ENCODE measurements at places on chromosomes 16 and 17.

DNA sequence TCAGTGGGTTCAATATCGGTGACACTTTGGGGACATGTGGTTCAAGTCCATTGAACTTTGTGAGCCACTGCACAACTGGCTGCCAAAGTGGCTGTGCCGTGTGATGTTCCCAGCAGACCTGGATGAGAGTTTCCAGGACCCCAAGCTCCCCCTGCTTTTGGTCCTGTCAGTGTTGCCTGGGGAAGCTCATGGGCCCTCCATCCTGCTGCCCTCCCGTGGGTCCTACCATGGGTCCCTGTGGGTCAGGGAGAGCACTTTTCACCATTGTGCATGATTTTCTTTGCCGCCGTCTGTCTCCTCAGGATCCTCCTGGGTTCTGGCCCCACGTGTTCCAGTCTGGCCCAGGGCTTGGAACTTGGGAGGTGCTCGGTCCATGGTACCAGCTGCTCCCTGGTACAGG, 38.1 kb downstream of the LGALS9 start:
- DNase-seq: no peak

- DNase-seq: peak; percentile 84
Measured at GRCh38 chr17:61579961-61580360, 11.1 kb downstream of the NACA2 start.

DNA sequence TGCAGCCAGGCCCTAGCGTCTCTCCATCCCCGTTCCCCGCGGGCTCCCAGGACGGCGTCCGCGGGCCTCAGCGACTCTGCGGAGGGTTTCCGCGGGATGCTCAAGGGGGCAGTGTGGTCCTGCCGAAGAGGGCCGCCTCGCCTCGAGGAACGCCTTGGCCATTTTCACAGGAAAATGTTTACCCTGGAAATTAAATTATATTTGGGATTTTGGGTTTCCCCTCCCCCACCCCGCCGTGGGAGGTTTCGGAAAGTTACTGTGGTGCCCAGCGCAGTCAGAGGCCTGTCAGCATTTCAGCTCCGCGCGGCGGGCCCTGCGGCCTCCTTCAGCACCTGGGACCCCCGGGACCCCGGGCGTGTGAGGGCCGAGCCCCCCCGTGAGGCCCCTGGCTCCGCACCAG, 94.5 kb downstream of the PCTP start:
- peak; percentile 21 for DNase-seq

- no peak for DNase-seq
Measured at GRCh38 chr17:43444223-43445008, 39.4 kb upstream of the DHX8 start.

- DNase-seq: peak; percentile 65
Measured at GRCh38 chr16:15976929-15977637, 27.7 kb downstream of the ABCC1 start.

DNA sequence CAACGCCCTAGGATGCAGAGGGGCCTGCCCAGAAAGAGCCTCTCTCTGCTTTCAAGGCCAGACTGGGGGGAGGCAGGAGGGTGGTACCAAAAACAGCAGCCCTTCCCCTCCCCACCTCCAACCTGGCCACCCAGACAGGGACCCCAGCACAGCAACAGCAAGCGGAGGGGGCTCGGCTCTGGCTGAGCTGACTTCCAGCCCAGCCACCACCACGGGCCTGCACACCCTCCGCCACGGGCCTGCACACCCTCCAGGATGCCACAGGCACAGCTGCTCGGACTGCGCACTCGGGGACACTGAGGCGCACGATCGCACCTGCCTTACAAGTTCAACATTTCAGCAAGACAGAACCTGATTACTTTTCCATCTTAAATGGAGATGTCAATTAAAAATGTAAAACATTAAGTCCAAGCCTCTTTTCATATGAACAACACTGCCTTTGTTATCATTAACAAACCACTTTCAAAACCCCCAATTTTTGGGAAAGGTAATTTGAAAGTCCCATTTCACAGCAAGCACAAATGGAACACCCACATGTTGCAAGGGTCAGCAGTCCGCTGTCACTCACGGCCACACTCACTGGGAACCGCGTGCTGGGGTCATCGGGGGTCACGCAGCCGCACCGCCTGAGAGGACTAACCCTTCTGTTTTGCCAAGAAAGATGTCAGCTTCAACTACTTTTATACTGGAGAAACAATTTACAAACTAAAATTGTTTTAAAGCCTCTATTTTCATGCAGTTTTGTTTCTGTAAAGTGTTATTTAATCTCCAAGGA, 76.4 kb downstream of the ANKRD11 start:
- no peak for DNase-seq

- no peak for DNase-seq
Measured at GRCh38 chr17:80679816-80680215, 135.2 kb downstream of the RPTOR start.

GRCh38 chr17:494601-495265, 142.1 kb upstream of the RPH3AL start:
- DNase-seq: no peak

DNA sequence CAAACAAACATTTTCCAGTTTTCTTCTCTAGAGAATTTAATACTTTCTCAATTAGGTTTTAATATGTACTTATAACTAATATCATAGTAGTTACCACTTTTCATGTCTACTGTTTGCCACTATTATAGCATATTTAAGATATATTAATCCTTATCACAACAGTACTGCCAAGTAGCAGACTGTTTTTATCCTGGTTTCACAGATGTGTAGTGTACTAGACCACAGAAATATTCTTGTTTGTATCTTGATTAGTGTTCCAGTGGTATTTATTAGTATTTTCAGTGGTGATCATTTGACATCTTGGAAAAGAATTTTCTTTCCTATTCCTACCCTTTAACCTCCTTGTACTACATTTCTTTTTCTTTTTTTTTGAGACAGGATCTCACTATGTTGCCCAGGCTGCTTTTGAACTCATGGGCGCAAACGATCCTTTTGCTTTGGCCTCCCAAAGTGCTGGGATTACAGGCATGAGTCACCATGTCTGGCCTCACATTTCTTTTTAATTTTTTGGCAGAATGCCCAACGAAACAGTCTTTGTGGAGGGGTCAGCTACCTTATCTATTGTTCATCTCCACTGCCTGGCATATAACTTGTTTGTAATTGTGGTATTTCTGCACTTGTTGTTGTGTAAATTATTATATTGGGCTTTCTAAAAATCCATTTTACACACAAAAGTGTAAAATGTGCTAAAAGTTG, 27.2 kb downstream of the MAP2K4 start:
- no peak for DNase-seq

DNA sequence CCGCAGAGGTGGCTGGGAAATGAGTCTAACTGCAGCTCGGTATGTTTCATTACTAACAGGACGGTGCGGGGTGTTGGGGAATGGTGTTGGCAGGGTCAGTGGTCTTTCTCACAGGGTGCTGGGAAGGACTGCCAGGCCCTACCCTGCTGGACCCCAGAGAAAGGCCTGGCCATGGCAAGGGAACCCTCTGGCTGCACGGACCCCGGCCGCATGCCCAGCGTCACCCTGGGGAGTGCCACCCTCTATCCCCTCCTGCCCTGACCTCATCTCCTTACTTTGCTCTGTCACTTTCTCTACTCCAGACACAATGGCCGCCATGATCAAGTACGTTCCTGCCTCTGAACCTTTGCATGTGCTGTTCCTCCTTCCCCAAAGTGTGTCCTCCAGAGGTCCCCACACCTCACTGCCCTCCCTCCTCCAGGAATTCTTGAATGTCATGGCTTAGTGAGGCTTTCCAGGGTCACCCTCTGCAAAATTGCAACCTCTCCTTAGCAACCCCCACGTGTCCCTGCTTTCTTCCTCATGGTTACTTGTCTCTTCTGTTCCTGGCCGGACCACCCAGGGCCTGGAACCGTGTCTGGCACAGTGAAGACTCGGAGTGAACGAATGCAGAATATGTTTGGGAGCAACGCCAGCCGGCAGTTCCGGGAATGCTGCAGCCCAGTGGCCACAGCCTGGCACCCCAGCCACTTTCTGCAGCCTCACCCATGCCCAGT, 15.2 kb downstream of the ADAD2 start:
- no peak for DNase-seq

GRCh38 chr17:38735161-38735997, 5.2 kb downstream of the CISD3 start:
- DNase-seq: no peak

- DNase-seq: no peak
Measured at GRCh38 chr16:307691-308312, 24.8 kb downstream of the PDIA2 start.

GRCh38 chr17:6070913-6071511, 833 bp downstream of the WSCD1 start:
- DNase-seq: peak; percentile 70
